Smooth muscle cell of the pulmonary artery (primary cell): ENCODE measurements at places on chromosomes 11 and 22. TPM values are rescaled to one million over a fixed set of nuclear protein-coding genes. Genes with fewer than 3 reads are reported as not detected.

The MRE11 gene
- 7.2 and 8.8 TPM in 2 replicates for total RNA-seq

The LGALS12 gene
- not detected in 2 replicates for total RNA-seq

The H19 gene
- total RNA-seq: 11.4 and 65.2 TPM in 2 replicates

The GVQW3 gene
- total RNA-seq: 1.4 and 1.9 TPM in 2 replicates

The MGAT3 gene
- 1.3 and 4.2 TPM in 2 replicates for total RNA-seq

The OR8U1 gene
- not detected in 2 replicates for total RNA-seq

The MAPK1 gene
- 80.9 and 87.1 TPM in 2 replicates for total RNA-seq

The FERMT3 gene
- total RNA-seq: 4.1 and 21.1 TPM in 2 replicates

The C11orf91 gene
- total RNA-seq: 0.17 and 0.26 TPM in 2 replicates

The MYOD1 gene
- not detected in 2 replicates for total RNA-seq

The TUBA8 gene
- 0.23 and 0.72 TPM in 2 replicates for total RNA-seq

The RPL27A gene
- 563 and 676 TPM in 2 replicates for total RNA-seq
